ENCODE measurements at places on chromosomes 1 and 21. TPM values are rescaled to one million over a fixed set of nuclear protein-coding genes. Genes with fewer than 3 reads are reported as not detected.

The GSTM4 gene
- 44.1 TPM for total RNA-seq

DNA sequence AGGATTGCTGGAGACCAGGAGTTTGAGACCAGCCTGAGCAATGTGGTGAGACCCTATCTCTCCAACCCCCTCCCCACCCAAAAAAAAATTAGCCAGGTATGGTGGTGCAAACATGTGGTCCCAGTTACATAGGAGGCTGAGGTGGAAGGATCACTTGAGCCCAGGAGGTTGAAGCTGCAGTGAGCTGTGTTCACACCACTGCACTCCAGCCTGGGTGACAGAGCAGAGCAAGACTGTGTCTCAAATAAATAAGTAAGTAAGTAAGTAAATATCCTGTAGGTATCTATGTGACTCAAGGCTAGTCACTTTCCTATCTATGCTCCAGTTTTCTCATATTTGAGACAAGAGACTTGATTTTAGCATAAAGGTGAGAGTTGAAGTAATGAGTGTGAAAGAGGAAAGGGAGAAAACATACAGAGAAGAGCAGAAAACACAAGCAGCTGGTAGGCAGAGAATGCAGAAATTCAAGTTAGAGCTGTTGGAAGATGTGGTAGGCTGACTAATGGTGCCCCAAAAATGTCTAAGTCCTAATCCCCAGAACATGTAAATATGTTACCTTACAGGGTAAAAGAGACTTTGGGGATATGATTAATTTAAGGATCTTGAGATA lies 7.5 kb downstream of the PPP1R12B start:
- no peak for DNase-seq

DNA sequence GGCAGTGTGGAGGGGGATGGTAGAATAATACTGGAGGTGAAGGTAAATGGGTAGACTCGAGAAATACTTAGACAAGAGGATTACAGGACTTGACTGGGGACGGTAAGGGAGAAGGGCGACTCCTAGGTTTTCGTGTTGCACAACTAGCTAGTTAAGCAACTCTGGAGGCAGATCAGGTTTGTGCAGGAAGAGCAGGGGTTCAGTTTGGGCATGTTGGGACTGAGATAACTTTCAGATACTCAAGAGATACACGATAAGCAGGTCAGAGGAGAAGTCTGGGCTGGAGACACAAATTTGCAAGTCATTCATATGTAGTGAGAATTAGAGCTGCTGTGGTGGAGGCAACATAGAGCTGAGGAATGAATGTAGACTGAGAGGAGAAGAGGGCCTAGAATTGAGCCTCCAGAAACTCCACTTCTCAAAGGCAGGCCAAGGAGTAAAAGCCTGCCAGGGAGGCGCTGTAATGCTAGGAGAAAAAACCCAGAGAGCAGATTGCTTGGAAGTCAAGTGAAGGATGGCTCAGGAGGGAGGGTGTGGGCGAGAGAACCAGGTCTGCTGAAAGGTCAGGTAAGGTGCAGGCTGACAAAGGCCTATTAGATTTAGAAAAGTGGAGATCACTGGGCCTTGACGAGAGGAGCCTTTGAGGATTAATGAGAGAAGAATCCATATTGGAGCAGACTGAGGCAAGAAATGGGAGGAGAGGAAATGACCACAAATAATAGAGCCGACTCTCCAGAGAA lies 20.8 kb downstream of the MAB21L3 start:
- DNase-seq = no peak

DNA sequence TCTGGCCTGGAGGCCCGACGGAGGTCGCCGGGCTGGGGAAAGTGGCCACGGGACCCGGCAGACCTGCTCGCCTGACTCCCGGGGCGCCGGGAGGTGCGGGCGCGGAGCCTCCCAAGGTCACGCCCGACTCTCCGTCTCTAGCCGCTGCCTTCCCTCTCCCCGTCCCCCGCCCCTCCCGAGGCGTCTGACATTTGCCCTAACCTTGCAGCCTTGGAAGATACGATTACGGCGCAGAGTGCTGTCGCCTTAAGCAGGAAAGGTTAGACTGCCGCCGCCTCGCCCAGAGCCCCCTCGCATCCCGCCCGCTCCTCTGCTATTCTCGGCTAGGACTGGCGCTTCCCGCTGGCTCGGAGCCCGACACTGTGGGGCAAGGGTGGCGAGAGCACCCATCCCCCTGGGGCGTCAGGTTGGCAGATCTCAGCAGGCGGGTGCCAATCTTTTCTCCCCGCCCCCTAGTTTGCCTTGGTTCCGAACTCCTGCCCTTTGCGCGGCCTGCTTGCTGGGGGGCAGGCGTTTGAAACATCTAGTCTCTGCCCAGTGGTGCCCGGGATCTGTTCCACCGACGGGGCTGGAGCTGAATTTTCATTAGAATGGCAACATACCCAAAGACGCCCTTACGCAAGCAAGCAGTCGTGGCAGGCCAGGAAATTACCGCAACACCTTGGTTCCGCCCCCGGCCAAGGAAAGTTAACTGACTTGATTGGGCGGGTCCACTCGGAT lies 835 bp downstream of the PGM1 start:
- DNase-seq = peak; percentile 65

GRCh38 chr1:231702804-231703203 lies 76.2 kb downstream of the DISC1 start:
- no peak for DNase-seq

Data from mucosa of gallbladder (tissue), 1 donor.